HT-29 (cell line): ENCODE measurements at places on chromosomes 16 and 17.

- DNase-seq, result no peak
These were observed 8.0 kb downstream of the STAT5B start for GRCh38 chr17:42268236-42268635.

- DNase-seq, result no peak
These were observed 6.7 kb upstream of the HIGD1B start for GRCh38 chr17:44840936-44841335.

GRCh38 chr16:50954469-50954868 is 196.6 kb downstream of the SALL1 start:
- DNase-seq, result no peak

GRCh38 chr17:83099570-83100181 is 20.3 kb downstream of the METRNL start:
- peak; percentile 52 for DNase-seq
